ENCODE measurements at places on chromosomes 7 and 10. TPM values are rescaled to one million over a fixed set of nuclear protein-coding genes. Genes with fewer than 3 reads are reported as not detected.

The TAS2R41 gene
- total RNA-seq: 0.31 TPM

The GPR15LG gene
- total RNA-seq: not detected

The TFR2 gene
- total RNA-seq: 5.7 TPM

The GPR85 gene
- 0.09 TPM for total RNA-seq

The BLNK gene
- not detected for total RNA-seq

The ADGRA1 gene
- total RNA-seq: 0.11 TPM

The C7orf25 gene
- total RNA-seq: 5.5 TPM

The PRR15 gene
- 21.2 TPM for total RNA-seq

The TAC1 gene
- 0.42 TPM for total RNA-seq

The FZD8 gene
- total RNA-seq: 13.7 TPM

The COL13A1 gene
- total RNA-seq: 4.2 TPM

The AGAP5 gene
- total RNA-seq: 7.5 TPM

The ANKRD61 gene
- not detected for total RNA-seq

The HMX2 gene
- total RNA-seq: 1.4 TPM

The DBF4 gene
- 54.2 TPM for total RNA-seq

The HABP2 gene
- 0.09 TPM for total RNA-seq

The ACTL6B gene
- 0.99 TPM for total RNA-seq

The OGDHL gene
- 35.1 TPM for total RNA-seq

The RNLS gene
- 8.7 TPM for total RNA-seq

The MRLN gene
- total RNA-seq: not detected

The ACBD5 gene
- 19.4 TPM for total RNA-seq

The OR2A42 gene
- 0.37 TPM for total RNA-seq

The MYL10 gene
- total RNA-seq: not detected

The SORCS1 gene
- total RNA-seq: 3.3 TPM

The DGKB gene
- total RNA-seq: 3.0 TPM

The NOS3 gene
- total RNA-seq: 6.6 TPM

The ZPBP gene
- not detected for total RNA-seq

The LFNG gene
- total RNA-seq: 24.1 TPM

The EXOC4 gene
- 72.4 TPM for total RNA-seq

The NEBL gene
- total RNA-seq: 9.7 TPM

The TRRAP gene
- total RNA-seq: 46.5 TPM

The MACROH2A2 gene
- 35.4 TPM for total RNA-seq

The ADARB2 gene
- 3.7 TPM for total RNA-seq

The ARID5B gene
- 1.2 TPM for total RNA-seq

The CTNNA3 gene
- 4.0 TPM for total RNA-seq

The ERVW-1 gene
- not detected for total RNA-seq

The CHRM2 gene
- total RNA-seq: 0.15 TPM

The TLX1 gene
- total RNA-seq: 2.3 TPM

Measured in WTC11 (cell line).